Mesothelial cell of epicardium (in vitro differentiated cells): ENCODE measurements at places on chromosomes 1 and 21.
A peak's percentile ranks its signal among the peaks of the same experiment; 100 is the strongest.

GRCh38 chr1:42756956-42757891 is 9.6 kb downstream of the P3H1 start:
- H3K27me3 ChIP-seq: no peaks in the 10 kb centered on the region
- H3K4me1 ChIP-seq: no peaks in the 10 kb centered on the region
- H3K4me3 ChIP-seq: no peak overlapping the region
- H3K27ac ChIP-seq: peak overlapping the region; percentile 57

- H3K27ac ChIP-seq: no peak overlapping the region
- no peak for DNase-seq
- peaks cover 6% of the 10 kb centered on the region for H3K4me1 ChIP-seq
- H3K36me3 ChIP-seq: no peaks in the 10 kb centered on the region
- H3K27me3 ChIP-seq: no peaks in the 10 kb centered on the region
These were observed 88.6 kb upstream of the GNG12 start for GRCh38 chr1:67921725-67922489.

DNA sequence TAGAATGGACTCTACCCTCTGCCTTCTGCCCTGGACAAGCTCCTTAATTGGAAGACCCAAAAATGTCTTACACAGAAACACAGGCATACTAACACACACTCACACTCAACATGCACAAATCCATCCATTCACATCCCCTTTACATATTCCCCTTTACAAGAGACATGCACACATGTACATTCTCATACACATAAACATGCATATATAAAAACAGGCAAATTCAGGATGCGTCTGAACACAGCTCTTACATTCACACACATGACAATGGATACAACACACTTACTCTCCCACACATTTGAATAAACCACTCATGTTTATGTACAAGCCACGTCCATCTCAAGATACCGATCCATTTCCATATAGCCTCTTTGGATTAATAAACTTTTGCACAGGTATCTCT is 84.4 kb downstream of the HMGB4 start:
- DNase-seq: no peak
- no peak overlapping the region for H3K4me3 ChIP-seq
- peaks cover 25% of the 10 kb centered on the region for H3K27me3 ChIP-seq
- no peaks in the 10 kb centered on the region for H3K36me3 ChIP-seq

DNA sequence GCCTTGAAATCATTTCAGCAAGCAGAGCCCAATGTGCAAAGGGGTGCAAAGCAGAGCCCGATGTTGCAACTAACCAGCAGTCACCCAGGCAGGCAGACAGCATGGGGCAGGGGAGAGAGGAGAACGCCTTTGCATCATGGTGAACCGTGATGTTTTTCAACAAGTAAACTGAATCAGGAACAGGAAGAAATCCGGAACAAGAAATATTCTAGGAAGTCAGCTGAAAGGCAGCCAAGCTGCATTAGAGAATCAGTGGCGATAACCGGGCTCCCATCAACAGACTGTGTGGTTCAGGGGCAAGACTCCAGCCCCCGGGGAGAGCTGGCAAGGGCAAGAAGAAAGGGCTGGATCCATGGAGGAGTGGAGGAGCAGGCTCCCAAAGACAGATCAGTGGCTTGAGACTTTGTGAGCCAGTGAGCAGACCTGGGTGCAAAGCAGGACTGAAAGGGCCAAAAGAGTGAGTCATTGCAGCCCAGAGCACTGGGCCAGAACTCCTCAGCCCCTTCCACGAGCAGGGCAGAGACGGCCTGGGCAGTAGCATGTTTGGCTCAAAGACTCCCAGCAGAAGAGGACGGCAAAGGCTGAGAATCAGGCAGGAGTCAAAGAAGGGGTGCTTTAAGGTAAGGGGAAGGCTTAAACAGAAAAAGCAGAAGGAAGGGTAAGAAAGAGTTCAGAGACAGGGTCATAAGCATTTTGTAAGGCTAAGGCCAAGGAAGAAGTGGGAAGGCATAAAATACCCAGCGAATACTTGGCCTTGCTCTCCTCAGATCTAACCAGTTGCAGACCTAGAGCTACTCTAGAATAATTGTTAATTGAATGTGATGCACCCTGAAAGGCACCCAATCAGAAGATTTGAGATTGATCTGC is 155.0 kb downstream of the SETD4 start:
- no peaks in the 10 kb centered on the region for H3K36me3 ChIP-seq
- H3K4me3 ChIP-seq: no peak overlapping the region
- peaks cover 6% of the 10 kb centered on the region for H3K4me1 ChIP-seq
- peaks cover 53% of the 10 kb centered on the region for H3K27me3 ChIP-seq
- H3K27ac ChIP-seq: no peak overlapping the region

- peaks cover 45% of the 10 kb centered on the region for H3K4me1 ChIP-seq
- peak; percentile 18 for DNase-seq
- no peak overlapping the region for H3K27ac ChIP-seq
- H3K27me3 ChIP-seq: no peaks in the 10 kb centered on the region
These were observed 116.1 kb downstream of the DMRTB1 start for GRCh38 chr1:53575141-53575954.

DNA sequence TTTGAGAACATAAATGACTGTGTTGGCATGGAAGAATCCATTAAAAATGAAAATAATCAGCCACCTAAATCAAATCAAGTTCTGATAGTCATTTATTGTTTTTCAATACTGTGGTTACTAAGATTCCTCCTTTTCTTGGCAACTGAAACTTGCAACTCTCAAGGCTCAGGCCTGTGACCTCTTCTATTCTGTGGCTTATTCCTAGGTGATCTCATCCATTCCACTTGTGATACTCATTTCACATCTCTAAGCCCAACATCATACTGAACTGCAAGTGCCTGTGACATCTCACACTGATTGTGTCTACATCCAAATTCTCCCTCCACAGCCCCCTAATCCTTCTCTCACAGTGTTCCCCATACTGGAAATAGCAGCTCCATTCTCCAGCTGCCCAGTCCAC is 4.8 kb upstream of the ST6GALNAC5 start:
- H3K27ac ChIP-seq: no peak overlapping the region
- no peaks in the 10 kb centered on the region for H3K36me3 ChIP-seq
- no peak overlapping the region for H3K4me3 ChIP-seq
- H3K27me3 ChIP-seq: peaks cover 49% of the 10 kb centered on the region

- no peak overlapping the region for H3K4me3 ChIP-seq
- peaks cover 37% of the 10 kb centered on the region for H3K27me3 ChIP-seq
- H3K36me3 ChIP-seq: no peaks in the 10 kb centered on the region
These were observed 91.9 kb upstream of the CACNA1E start for GRCh38 chr1:181391301-181391900.

DNA sequence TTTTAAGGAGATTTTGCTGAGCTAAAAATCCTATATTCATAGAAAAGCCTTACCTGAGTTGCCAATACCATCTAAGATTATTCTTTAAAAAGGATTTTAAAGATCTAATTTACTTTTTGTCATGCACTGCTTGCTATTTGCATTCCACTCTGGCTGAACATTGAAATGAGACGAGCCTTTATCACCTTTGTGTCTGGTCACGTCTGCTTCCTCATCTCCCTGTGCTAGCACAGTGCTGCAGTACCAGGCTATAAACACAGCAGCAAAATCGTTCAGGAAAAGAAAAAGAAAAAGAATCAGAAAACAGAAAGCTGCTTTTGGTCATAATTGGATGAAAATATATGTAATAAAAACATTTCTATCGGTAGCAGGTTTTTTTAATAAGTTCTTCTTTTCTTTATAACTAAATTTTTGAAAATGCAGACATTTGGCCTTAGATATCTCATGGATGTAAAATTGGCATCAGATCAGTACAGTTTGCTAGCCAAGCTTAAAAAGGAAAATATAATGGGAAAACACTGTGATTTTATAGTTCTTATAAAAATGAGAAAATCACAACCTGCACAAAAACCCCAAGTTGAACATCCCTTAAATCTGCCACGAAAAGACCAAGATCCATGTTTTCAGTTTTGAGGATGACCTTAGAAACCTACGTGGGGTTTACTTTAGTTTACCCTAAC is 735.7 kb upstream of the CXADR start:
- H3K4me3 ChIP-seq: no peak overlapping the region
- no peak overlapping the region for H3K27ac ChIP-seq
- H3K36me3 ChIP-seq: no peaks in the 10 kb centered on the region
- no peaks in the 10 kb centered on the region for H3K27me3 ChIP-seq
- no peak for DNase-seq

GRCh38 chr1:12760256-12760795 is 13.2 kb upstream of the PRAMEF12 start:
- peaks cover 18% of the 10 kb centered on the region for H3K4me1 ChIP-seq
- no peak for DNase-seq
- no peak overlapping the region for H3K27ac ChIP-seq
- no peak overlapping the region for H3K4me3 ChIP-seq
- peaks cover 25% of the 10 kb centered on the region for H3K27me3 ChIP-seq

DNA sequence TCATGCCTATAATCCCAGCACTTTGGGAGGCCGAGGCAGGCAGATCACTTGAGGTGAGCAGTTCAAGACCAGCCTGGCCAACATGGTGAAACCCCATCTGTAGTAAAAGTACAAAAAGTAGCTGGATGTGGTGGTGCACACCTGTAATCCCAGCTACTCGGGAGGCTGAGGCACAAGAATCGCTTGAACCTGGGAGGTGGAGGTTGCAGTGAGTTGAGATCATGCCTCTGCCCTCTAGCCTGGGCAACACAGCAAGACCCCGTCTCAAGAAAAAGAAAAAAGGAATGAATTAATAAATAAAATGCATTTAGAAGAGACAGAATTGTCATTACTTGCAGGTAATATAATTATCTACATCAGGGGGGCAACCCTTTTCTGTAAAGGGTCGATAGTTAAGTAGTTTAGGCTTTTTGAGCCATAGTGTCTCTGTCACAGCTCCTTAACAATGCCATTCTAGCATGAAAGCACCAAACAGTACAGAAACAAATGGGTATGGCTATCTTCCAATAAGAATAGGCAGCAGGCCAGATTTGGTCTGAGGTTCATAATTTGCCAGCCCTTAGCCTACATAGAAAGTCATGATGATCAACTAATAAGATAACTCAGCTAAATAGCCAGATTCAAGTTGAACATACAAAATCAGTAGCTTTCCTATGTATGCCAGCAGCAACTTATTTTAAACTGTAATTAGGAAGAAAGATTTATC is 56.8 kb downstream of the RPRD2 start:
- no peaks in the 10 kb centered on the region for H3K27me3 ChIP-seq
- peaks cover 6% of the 10 kb centered on the region for H3K36me3 ChIP-seq
- no peaks in the 10 kb centered on the region for H3K4me1 ChIP-seq
- DNase-seq: no peak
- H3K27ac ChIP-seq: no peak overlapping the region
- H3K4me3 ChIP-seq: no peak overlapping the region

GRCh38 chr21:45790427-45790826 is 146.9 kb downstream of the PCBP3 start:
- H3K27me3 ChIP-seq: peaks cover 41% of the 10 kb centered on the region
- no peak for DNase-seq
- no peaks in the 10 kb centered on the region for H3K4me1 ChIP-seq
- no peak overlapping the region for H3K4me3 ChIP-seq

DNA sequence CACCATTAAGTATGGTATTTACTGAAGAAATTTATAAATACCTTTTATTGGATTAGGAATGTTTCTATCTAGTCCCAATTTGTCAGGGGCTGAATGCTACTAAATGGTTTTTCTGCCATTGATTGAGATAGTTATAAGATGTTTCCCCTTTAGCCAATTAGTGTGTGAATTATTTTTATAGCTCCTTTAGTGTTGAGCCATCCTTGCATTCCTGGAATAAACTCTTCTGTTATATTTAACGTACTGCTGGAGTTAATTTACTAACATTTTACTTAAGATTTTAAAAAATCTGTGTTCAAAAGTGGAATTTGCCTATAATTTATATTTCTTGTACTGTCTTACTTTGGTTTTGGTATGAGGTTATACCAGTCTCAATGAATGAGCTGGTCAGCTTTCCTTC is 25.4 kb upstream of the LRRC3 start:
- H3K4me3 ChIP-seq: no peak overlapping the region
- H3K4me1 ChIP-seq: no peaks in the 10 kb centered on the region
- H3K36me3 ChIP-seq: no peaks in the 10 kb centered on the region
- no peak for DNase-seq
- no peaks in the 10 kb centered on the region for H3K27me3 ChIP-seq

DNA sequence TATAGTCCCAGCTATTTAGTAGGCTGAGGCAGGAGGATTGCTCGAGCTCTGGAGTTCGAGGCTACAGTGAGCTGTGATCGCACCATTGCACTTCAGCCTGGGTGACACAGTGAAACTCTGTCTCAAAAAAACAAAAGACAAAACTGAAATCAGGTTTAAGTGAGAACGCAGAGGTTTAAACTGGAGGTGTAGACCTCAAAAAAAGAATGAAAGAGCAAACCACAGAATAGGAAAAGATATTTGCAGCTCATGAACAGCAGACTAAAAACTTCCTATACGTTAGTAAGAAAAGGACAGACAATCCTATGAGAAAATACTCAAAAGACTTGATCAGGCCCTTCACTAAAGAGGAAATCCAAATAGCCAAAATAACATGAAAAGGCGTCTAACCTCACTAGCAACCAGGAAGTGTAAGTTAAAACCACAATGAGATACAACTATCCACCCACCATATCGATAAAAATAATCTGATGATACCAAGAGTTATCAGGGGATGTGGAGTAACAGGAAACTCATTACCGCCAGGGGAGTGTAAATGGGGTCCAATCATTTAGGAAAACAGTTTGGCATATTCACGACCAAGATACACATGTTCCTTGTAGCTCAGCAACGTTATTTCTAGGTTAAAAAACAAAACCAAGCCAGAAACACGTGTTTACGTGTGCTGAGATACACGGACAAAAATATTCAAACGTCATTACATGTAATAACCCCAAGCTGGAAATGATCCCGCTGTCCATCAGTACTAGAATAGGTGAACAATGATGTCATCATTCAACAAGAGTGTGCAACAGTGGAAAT is 9.8 kb downstream of the TNFRSF9 start:
- no peak overlapping the region for H3K4me3 ChIP-seq
- H3K4me1 ChIP-seq: no peaks in the 10 kb centered on the region
- no peak for DNase-seq
- no peaks in the 10 kb centered on the region for H3K36me3 ChIP-seq
- H3K27me3 ChIP-seq: peaks cover 29% of the 10 kb centered on the region

DNA sequence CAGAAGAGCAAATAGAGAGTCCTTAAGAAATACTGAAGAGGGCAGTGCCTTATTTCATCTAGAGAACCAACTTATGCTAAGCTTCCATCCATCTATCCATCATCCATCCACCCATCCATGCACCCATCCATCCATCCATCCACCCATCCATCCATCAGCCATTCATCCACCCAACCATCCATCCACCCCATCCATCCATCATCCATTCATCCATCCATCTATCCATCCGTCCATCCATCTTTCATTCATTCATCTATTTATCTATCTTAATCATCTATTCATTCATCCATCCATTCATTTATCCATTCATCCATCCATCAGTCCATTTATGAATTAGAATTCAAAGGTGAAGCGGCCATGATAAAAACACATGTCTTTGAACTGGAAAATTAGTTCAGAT is 171.5 kb upstream of the FMN2 start:
- no peak overlapping the region for H3K4me3 ChIP-seq
- peaks cover 21% of the 10 kb centered on the region for H3K27me3 ChIP-seq
- DNase-seq: no peak
- no peak overlapping the region for H3K27ac ChIP-seq

- H3K4me1 ChIP-seq: peaks cover 14% of the 10 kb centered on the region
- H3K36me3 ChIP-seq: peaks cover 45% of the 10 kb centered on the region
- H3K4me3 ChIP-seq: no peak overlapping the region
- H3K27ac ChIP-seq: peak overlapping the region; percentile 82
- DNase-seq: no peak
- no peaks in the 10 kb centered on the region for H3K27me3 ChIP-seq
These were observed 56.8 kb downstream of the ZBTB17 start for GRCh38 chr1:15918962-15919715.

- no peaks in the 10 kb centered on the region for H3K36me3 ChIP-seq
- H3K27ac ChIP-seq: no peak overlapping the region
- peaks cover 14% of the 10 kb centered on the region for H3K4me1 ChIP-seq
- DNase-seq: no peak
These were observed 168.7 kb upstream of the NR5A2 start for GRCh38 chr1:199858856-199859255.
